ENCODE measurements at places on chromosomes 6 and 20. TPM values are rescaled to one million over a fixed set of nuclear protein-coding genes. Genes with fewer than 3 reads are reported as not detected.

GRCh38 chr20:25339608-25340007 is 51.0 kb downstream of the ABHD12 start:
- DNase-seq, result no peak

Gene MAP3K4
- 63.7 TPM for total RNA-seq

Gene TEAD3
- total RNA-seq, result 78.0 TPM

- DNase-seq, result no peak
Measured at GRCh38 chr6:71724456-71725125, 161.8 kb upstream of the RIMS1 start.

Gene SLC22A16
- 0.69 TPM for total RNA-seq

DNA sequence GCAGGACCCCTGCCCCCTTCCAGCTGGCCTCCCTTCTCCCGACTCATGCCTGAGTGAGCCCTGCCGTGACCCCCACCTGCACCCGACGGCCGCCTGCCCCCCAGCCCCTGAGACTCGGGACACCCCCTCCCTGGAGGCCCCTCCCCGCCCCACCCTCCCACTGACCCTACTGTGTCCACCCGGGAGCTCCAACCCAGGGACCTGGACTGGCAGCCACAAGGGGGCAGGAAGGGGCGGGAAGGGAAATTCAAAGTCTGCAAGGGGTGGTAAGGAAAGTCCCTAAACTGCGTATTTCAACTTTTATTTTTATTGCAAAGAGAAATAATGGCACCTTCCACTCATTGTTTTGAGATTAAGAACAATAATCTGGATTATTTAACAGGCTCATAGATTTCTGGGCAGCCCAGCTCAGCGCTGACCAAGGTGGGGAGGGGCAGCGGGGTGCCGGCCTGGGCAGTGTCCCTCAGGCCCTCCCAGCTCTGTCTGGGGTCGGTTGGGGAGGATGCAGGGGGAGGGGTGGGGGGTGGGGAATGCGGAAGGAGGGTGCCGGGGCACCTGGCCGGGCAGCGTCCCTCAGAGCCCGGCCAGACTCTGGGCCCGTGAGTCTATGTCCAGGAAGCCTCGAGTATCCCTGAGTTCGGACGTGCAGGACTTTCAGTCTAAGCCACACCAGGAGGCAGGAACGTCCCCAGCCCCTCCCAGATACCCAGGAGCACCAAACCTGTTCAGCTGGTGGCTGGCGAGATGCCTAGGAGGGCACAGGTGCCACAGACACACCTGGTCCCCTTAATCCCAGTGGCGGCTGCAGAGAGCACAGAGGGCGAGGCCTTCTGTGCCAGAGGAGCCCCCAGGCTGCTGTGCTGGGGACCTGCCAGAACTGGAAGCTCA is 1.3 kb upstream of the PTK6 start:
- DNase-seq, result no peak

DNA sequence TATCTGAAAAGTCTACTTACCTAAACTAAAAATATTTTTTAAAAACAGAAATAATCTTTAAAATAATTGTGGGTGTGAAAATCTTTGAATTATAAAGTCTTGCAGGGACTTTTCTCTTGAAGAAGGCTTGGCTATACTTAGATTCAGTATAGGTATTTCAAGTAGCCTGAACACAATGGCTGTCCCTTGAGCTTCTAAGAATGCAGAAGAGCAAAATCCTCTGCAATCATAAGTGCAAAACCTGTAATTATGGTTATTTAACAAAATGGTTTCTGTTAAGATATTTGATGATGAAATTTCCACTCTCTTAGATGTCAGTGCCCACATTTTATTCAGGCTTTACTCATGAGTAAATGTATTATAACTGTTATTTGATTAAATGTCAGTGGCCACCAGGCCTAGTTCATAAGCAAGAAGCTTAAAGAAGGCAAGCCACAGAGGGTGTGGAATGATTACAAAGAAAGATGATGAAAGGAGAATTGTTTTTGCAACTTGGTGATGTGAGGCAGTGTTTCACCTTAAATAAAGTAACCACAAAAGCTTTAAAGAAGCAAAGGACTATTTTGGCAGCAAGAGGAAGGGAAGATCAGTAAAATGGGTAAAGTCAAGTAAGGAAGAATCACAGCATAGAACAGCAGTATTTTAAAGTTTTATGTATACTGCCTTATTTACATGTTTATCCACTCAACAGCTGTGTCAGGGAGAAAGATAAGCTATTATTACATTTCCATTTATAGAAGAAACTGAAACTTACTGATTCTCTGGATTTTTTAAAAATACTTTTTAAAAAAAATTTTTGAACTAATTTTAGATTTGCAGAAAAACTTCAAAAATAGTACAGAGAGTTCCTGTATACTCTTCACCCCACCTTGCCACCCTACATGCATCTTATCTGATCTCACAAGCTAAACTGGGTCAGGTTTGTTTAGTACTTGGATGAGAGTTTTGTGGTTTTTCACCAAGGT is 351.2 kb upstream of the RUNX2 start:
- no peak for DNase-seq

- no peak for DNase-seq
Measured at GRCh38 chr6:83231146-83231545, 38.0 kb downstream of the RWDD2A start.
